ENCODE measurements at places on chromosomes 5 and 9. TPM values are rescaled to one million over a fixed set of nuclear protein-coding genes. Genes with fewer than 3 reads are reported as not detected.

Gene CAMK2A
- total RNA-seq, result 59.7 TPM

Gene NPR3
- total RNA-seq, result 6.2 TPM

Gene SLCO4C1
- 0.92 TPM for total RNA-seq

Gene NFIL3
- total RNA-seq, result 21.2 TPM

Gene SPINK4
- total RNA-seq, result not detected

Gene GPR150
- 0.23 TPM for total RNA-seq

Gene ANKRD31
- 1.2 TPM for total RNA-seq

Gene ELL2
- total RNA-seq, result 10.8 TPM

Gene FAM153A
- total RNA-seq, result 4.6 TPM

Gene DEPDC1B
- 8.1 TPM for total RNA-seq

Gene SPARC
- 157 TPM for total RNA-seq

Gene WNK2
- total RNA-seq, result 30.7 TPM

All from diencephalon (tissue), 1 donor.